ENCODE measurements at places on chromosomes 6 and 20. TPM values are rescaled to one million over a fixed set of nuclear protein-coding genes. Genes with fewer than 3 reads are reported as not detected.

The CCN6 gene
- total RNA-seq = not detected

GRCh38 chr20:23027721-23028120, 7.4 kb upstream of the SSTR4 start:
- no peaks in the 10 kb centered on the region for H3K36me3 ChIP-seq
- H3K4me1 ChIP-seq = peaks cover under 1% of the 10 kb centered on the region
- H3K27me3 ChIP-seq = peaks cover 5% of the 10 kb centered on the region
- no peak overlapping the region for H3K27ac ChIP-seq
- DNase-seq = no peak
- H3K4me3 ChIP-seq = no peak overlapping the region

- no peak for DNase-seq
- H3K4me1 ChIP-seq = peaks cover 38% of the 10 kb centered on the region
- H3K4me3 ChIP-seq = peak overlapping the region; percentile 83
- no peak overlapping the region for H3K27ac ChIP-seq
Observed at GRCh38 chr6:44224965-44225305, 1.5 kb downstream of the SLC29A1 start.

DNA sequence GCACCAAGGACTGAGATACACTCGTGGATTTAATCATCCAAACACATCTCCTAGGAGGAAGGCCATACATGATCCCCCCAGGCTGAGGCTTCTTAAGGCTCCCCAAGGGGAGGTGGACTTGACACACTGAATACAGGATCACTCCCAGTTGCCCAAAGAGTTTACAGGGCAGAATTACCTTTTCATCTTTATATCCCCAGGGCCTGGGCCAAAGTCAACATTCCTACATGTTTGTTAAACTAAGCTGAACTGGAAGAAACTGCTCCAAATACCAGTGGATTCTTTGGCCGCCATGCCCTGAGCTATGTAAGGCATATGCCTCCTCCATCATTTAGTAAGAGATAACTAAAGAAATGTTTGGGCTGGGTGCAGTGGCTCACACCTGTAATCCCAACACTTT, 22.2 kb upstream of the SERPINB1 start:
- peaks cover 29% of the 10 kb centered on the region for H3K36me3 ChIP-seq
- peak overlapping the region; percentile 36 for H3K27ac ChIP-seq
- H3K4me3 ChIP-seq = no peak overlapping the region
- H3K4me1 ChIP-seq = peaks cover 50% of the 10 kb centered on the region
- H3K27me3 ChIP-seq = no peaks in the 10 kb centered on the region
- no peak for DNase-seq

- no peaks in the 10 kb centered on the region for H3K27me3 ChIP-seq
- DNase-seq = no peak
- H3K36me3 ChIP-seq = no peaks in the 10 kb centered on the region
- H3K27ac ChIP-seq = no peak overlapping the region
- H3K4me1 ChIP-seq = no peaks in the 10 kb centered on the region
Observed at GRCh38 chr6:145274083-145274482, 461.2 kb downstream of the EPM2A start.

DNA sequence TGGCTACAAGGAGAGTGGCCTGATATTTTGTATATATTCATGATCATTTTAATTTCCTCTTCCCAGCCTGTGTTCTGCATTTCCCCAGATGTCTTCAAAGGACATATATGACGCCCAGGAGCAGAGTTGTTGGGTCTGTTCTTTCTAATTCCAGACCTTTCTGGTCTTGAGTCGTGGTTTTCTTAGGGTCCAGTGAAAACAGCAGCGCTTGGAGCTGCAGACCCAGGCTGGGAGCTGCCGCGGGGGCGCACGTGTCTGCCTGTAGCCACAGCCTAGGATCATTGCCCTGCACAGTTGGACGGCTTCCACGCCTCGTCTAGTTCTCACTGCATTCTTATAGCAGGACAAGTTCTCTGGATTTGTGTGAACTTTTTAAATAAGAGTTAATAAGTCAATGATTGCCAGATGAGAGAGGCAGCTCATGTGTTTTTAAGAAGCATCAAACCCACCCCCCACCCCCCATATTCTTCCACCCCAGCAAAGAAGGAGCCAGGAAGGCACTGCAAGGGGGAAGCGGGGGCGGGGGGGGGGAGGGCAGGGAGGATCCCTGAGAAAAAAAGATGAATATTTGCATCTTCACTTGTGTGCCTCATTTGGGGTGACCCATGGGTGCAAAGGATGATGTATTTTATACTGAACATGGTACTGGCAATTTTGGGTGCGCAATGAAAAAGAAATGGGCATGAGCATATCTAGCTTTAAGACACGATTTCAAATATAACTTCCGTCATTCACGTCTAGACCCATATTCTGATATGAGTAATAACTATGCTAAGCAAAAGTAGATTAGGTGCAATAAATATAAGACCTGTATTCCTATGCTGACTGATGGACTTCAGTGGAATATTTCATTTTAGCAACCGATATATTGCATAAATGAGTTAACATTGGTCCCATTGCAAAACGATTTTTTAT, 160.0 kb downstream of the TBXT start:
- no peaks in the 10 kb centered on the region for H3K36me3 ChIP-seq
- DNase-seq = no peak
- no peak overlapping the region for H3K4me3 ChIP-seq
- H3K4me1 ChIP-seq = no peaks in the 10 kb centered on the region
- H3K27me3 ChIP-seq = peaks cover 55% of the 10 kb centered on the region
- H3K27ac ChIP-seq = no peak overlapping the region

DNA sequence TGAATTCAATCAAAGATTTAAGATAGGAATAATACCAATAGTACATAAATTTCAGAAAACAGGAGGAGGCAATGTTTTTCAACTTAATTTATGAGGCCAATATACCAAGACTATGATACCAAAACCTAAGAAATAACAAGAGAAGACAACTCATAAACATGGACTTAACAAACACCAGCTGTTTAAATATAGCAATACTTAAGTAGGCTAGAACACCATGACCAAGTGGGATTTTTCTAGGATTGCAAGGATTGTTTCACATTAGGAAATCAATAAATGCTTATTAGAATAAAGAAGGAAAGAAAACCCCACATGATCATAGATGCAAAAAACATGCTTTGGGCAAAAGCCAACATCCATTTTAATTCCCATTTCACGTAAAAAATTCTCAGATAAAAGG, 355.1 kb downstream of the EPM2A start:
- no peak for DNase-seq
- no peak overlapping the region for H3K4me3 ChIP-seq
- no peaks in the 10 kb centered on the region for H3K36me3 ChIP-seq
- no peak overlapping the region for H3K27ac ChIP-seq

DNA sequence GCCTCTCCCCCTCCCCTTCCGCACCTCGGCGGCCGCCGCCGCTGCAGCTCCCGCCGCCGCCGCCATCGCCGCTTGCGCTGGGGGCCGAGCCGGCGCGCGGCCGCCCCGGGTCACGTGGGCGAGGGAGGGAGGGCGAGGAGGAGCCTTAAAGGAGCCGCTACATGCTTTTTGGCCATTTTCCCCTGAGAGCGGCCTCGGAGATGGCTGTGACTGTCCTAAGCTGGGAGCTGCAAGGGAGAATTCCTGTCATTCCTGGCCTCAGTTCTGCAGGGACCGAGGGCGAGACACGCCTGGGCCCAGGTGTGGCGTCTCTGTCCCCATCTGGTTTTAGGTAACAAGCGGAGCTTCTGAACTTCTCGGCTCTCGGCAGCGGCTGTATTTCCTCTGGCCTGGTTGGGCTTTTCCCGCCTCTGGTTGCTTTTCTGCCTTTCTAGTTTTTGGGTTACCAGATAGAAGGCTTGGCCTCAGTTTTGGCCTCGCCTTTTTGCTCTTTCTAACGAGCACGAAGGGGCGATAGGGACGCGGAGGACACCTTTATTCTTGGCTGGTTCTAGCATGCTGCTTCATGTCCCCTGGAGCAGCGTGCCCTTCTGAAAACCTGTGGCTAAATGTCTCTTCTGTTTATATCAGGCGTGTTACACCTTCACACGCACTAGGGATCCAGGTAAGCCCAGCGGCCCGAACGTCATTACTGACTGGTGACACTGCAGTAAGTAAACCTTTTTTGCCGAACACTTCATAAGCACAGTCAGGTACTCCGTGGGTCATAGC, at the start of gene EHMT2:
TSS of gene EHMT2 (minus strand) at position 87 of the 771 bp plus-strand sequence. CDS start at position 66, 21 bp downstream.
- H3K36me3 ChIP-seq = peaks cover 11% of the 10 kb centered on the region
- H3K27me3 ChIP-seq = no peaks in the 10 kb centered on the region
- H3K27ac ChIP-seq = peak within 1 kb of the TSS; percentile 94
- DNase-seq = peak; percentile 93

DNA sequence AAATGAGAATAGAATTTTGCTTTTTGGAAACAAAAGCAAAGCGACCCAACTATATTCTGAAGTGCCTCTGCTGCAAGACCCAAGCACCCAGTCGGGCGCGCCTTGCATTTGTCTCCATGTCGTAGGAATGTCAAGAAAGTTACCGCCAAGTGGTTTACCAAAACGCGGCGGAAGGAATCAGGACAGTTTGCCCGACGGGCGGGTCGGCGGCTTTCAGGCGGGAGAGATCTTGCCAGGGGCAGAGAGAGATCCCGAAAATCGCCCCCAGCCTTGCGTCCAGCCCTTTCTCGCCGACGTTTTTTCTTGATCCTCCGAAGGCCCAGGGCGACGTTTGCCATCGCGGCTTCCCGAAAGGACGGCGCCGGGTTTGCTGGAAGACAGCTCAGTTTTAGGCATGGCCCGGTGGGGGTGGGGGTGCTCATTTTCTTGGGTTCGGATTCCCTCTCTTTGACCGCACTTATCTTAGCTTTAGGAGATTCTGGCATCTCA, 4.0 kb upstream of the LIN28B start:
- no peak overlapping the region for H3K27ac ChIP-seq
- peak overlapping the region; percentile 19 for H3K4me3 ChIP-seq
- peaks cover 68% of the 10 kb centered on the region for H3K27me3 ChIP-seq
- peaks cover 8% of the 10 kb centered on the region for H3K4me1 ChIP-seq

- peak overlapping the region; percentile 31 for H3K27ac ChIP-seq
- no peaks in the 10 kb centered on the region for H3K27me3 ChIP-seq
- H3K4me3 ChIP-seq = no peak overlapping the region
Observed at GRCh38 chr20:35511814-35512420, 17.5 kb downstream of the C20orf173 start.

DNA sequence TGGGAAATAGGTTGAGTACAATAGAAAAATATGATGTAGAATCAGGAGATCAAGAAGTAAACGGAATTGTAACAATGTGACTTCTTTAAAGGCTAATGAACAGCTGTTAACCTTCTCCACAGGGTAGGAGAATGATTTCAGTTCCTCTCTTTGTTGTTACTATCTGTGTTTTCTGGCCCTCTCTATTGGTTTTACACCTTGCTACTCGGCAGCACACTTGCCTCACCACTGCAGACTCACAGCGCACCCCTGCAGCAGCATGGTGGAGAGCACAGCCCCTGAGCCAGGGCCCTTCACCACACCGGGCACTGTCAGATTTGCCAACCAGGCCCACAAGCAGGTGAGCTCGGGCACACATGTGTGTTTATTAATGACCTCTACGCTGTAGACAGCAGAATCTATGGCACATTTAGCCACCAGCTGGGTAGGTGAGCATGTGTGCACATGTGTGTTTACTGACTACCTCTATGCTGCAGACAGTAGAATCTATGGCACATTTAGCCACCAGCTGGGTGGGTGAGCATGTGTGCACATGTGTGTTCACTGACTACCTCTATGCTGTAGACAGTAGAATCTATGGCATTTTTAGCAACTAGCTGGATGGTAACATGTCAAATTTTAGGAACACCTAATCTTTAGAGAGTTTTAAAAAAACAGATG, 16.8 kb downstream of the SFT2D1 start:
- H3K27me3 ChIP-seq = no peaks in the 10 kb centered on the region
- H3K36me3 ChIP-seq = peaks cover 22% of the 10 kb centered on the region
- peaks cover 1% of the 10 kb centered on the region for H3K4me1 ChIP-seq
- no peak overlapping the region for H3K27ac ChIP-seq

DNA sequence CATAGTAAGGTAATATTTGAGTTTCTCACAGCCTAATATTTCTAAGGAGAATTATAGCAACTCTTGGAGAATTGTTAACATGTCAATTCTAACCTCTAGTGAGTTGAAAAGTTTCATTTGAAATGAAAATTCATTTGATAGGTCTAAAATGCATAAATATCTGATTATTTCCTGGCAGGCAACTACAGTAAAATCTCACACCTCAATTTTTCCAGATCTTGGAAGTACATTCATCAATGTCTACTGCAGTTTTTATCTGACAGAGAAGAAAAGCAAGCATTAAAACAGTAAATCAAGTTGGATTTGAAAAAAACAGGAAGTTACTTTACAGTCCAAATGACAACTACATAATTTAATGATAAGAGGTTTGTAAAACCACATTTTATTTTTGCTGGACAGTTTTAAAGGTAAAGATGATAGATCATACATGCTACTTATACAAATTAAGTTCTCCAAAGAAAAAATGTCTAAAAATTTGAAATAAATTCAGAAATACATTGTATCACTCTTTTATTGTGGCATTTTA, 631.3 kb downstream of the EYS start:
- no peaks in the 10 kb centered on the region for H3K36me3 ChIP-seq
- H3K4me3 ChIP-seq = no peak overlapping the region
- H3K27ac ChIP-seq = no peak overlapping the region
- H3K4me1 ChIP-seq = no peaks in the 10 kb centered on the region

DNA sequence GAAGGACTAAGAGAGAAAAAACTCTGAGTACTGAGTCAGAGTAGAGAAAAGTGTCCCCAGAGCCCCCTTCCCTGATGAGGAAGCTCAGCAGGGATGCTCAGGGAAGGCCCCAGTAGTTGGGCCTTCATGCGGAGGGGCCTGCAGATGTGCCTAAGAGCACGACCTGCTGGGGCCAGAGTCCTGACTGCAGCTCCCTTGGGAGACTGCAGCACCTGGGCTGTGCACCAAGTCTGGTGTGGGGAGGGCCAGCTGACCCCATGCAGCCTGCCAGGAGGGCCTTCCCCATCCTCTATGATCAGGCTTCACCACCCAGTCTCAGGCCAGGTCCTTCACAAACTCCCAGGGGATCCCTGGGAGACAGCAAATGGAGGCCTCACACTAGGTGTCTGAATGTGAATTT, 130.4 kb downstream of the FNDC1 start:
- H3K27ac ChIP-seq = no peak overlapping the region
- no peaks in the 10 kb centered on the region for H3K36me3 ChIP-seq
- peaks cover 18% of the 10 kb centered on the region for H3K27me3 ChIP-seq
- H3K4me3 ChIP-seq = no peak overlapping the region

DNA sequence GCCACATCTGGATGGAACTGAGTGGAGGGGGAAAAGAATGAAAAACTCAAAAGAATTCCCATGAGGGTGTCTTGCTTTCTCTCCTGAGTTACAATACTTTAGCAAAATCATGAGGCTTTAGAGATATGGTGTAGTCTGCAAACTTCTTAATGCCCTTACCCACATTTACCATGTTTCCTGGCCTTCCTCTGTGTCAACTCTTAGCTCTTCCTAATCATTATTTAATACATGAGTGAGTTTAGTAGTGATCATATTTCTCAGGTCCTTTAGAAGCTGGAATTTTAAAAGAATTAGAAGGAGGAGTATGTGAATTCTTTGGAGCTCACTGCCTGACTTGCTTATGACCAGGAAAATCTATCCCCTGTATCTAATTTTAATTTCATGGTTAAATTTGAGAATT, 39.0 kb downstream of the STX11 start:
- peaks cover 38% of the 10 kb centered on the region for H3K36me3 ChIP-seq
- H3K4me3 ChIP-seq = no peak overlapping the region
- no peaks in the 10 kb centered on the region for H3K27me3 ChIP-seq
- H3K4me1 ChIP-seq = no peaks in the 10 kb centered on the region
- no peak overlapping the region for H3K27ac ChIP-seq
